ENCODE measurements at places on chromosomes 3 and 15.

GRCh38 chr3:17151598-17152373 lies 267.0 kb downstream of the PLCL2 start:
- no peak for DNase-seq

DNA sequence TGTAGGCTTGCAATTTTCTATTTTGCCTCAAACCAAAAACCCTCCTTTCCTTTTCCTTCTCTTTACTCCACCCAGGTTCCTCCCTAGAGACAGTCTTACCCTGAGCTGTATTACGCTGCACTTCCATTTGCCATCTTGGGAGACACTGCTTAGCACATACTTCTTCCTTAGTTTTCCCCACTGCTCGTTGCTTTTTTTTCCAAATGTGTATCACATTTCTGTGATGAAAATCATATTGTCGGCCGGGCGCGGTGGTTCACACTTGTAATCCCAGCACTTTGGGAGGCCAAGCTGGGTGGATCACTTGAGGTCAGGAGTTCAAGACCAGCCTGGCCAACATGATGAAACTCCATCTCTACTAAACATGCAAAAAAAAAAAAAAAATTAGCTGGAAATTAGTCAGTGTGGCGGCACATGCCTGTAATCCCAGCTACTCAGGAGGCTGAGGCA lies 29.5 kb downstream of the POPDC2 start:
- DNase-seq, result no peak

DNA sequence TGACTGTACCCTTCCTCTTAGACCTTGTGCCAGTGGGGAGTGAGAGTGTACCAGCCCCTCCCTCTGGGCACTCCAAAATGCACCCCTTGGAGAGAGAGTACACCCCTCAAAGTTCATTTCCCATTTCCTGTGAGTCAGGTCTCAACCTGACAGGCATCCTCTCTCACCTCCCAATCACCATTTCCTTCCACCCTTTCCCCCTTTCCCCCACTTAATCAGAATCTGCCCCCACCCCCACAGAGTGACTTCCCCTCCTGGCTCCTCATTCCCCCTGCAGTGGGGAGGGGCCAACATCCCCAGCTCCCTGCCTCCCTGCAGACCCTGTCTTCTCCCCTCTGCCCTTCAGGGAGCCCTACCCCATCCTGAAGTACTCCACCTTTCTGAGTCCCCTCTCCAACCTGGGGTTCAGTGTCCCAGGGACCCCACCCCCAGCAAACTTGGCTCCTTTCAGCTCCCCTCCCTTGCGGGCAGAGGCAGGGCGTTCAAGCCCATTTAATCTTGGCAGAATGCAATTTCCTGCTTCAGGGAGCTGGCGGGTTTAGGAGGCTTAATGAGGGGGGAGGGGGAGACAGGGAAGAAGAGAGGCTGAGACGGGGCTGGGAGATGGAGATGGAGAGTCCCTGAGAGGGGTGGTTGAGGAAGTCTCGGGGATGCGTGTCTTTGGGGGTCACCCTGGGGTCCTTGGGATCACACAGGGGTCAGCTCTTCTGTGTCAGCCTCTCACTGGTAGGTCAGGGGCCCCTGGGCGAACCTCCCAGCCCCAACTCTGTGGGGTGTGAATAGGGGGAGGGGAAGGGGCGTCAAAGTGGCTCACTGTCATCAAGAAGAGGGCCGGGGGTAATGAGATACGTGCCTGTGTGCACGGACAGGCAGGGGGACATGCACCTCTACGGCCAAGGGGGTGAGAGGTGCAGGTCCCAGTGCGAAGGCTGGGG lies 16.6 kb upstream of the SEMA3F start:
- DNase-seq, result peak; percentile 77

DNA sequence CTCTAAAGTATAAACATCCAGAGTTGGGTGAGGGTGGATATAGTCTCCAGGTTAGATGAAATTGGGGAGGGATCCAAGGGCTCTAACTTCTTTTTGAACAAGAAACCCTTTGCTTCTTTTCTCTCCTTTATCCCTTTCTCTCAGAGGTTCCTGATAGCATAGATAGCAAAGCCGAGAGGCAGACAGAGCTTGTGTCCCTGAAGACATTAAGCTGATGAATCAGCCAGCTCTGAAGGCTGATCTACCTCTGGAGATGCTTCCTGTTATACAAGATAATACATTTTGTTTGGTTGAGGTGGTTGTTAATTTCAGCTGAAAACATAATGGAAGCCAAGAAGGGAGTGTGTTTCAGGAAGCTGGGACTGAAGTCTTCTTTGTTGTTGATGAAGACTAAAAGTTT lies 193.2 kb downstream of the PDCD6IP start:
- DNase-seq, result no peak

DNA sequence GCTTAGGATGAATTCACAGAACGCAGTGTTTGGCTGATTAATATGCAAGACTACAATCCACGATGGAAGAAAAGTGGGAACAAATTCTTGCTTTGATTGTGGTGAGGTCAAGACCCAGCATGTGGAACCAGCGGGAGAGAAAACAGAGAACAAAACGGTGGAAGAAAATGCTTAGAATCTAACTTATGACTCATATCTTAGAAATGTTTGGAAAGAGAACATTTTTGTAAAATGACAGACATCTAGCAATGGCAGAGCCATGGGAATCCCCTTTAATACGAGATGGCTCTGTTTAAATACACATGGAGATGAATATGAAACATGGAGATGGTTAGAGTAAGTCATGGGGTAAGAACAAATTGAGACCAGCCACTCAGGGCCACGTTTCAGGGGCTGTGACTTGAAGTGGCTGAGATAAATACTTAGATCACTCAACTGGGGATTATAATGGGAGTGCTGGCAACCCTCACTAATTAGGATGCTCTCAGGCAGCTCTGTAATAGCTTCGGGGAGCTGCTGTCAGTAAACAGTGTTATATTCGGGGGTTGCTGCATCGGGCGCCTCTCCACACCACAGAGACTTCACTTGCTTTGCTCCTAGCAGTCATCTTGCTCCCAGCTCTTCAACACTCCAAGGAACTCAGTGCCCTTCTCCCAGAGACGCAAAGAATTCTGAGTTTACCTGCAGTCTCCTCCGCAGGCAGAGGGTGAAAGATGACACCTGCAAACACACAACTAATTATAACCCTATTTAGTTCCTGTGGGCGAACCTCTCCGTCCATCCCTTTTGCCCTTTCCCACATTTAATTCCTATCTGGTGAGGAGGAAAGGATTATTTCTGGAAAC lies 68.0 kb upstream of the ONECUT1 start:
- DNase-seq, result peak; percentile 39

DNA sequence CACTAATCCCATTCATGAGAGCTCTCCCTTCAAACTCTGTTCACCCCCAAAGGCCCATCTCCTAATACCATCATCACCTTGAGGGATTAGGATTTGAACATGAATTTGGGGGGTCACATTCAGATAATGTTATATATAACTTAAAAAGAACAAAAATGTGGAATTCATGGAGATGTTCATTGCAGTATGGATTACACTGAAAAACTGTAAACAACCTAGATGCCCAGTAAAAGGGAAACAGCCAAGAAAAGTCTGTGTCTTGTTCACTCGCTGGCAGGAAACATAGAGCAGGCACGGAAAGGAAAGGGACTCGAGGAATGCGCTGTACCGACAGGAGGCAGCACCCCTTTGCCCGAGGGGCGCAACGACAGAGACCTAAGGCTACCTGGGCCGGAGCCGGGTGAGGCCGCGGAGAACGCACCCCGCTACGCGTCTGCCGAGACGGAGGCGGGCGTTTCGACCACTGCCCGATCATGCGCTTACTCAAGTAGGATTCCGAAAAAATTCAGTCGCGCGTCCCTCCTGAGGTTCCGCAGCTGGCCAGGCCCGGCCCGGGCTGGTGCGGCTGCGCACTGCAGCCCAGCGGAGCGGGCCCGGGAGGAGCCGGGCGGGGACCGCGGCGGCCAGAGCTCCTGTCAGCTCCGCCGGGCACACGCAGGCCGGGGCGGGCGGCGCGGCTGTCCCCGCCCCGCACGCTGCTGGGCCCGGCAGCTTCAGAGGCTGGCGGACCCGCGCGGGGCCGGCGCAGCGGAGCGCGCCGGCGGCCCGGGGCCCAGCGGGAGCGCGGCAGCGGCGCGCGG lies 862 bp upstream of the MAN2A2 start:
- DNase-seq, result peak; percentile 93

DNA sequence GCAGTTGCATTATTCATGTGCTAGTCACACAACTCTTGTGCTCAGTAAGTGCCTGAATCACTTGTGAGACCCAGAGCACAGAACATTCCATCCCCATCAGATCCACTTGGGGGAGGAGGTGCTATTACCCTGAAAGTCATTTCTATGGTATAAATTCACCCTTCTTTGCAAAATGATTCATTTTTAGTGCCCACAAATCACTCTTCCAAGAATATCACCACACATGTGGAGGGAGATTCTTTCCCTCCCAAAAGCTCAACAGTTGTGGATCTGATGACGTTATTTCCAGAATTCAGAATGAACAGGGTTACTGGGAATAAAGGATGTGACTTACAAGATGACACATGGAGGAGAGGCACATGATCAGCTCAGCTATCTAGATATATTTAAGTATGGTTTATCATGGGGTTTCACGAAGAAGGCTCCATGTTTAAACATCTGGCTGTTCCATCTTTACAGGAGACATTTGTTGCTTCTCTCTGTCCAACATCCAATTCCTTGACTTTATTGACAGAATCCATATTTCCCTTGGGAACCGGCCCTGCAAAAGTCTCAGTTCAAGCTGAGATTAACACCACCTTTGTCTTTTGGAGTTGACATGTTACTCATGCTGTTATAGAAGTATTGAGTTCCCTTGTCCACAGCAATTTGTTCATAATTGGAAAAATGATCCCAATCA lies 214.2 kb upstream of the PROK2 start:
- DNase-seq, result no peak

DNA sequence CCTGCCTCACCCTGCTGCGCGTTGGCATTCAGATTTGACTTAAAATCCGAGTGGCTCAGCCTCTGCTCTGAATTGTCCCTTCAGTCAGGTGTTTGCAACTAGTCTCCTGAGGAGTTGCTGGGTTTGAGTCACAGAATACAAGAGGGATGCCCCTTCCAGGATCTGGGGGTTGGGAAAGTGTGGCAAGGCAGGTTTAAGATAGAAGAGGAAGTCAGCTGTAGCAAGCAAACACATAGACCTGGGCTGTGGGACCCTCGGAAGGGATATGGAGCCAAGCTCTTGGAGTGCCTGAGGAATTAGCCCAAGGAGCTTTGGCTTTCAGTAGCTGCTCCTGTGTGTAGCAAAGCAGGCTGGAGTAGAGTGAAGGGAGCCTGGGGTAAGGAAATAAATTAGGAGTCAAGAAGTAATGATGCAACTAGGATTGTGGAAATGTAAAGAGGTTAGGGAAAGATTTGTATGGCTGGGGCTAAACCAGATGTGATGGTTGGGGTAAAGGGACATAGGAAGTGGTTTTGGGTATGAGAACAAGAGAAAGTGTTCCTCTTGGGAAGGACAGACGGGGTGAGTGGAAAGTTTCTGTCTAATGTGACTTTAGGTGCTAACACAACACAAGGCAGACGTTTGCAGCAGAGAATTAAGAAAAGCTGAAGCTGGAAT lies 41.2 kb downstream of the RAB7A start:
- no peak for DNase-seq

DNA sequence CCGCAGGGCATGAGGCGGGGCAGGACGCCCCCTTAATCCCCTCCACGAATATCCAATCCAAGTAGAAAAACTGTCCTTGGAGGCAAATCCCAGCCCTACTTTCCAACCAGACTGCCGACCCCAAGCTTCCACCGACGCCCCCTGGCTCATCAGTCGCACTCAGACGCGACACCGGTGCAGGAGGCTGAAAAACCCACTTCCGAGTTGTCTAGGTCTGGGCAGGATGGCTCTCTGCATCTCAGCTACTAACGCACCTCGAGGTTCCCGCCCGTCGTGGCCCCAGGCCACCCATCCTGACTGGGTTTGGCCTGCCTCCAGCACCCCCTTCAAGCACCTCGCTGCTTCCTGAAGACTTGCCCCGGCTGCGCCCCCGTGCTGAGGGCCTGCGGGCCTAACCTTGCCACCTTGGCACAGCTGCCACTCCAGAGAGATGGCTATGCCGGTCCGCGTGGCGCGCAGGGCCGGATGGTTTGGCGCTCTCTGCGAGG lies 15.5 kb downstream of the RGMA start:
- no peak for DNase-seq

DNA sequence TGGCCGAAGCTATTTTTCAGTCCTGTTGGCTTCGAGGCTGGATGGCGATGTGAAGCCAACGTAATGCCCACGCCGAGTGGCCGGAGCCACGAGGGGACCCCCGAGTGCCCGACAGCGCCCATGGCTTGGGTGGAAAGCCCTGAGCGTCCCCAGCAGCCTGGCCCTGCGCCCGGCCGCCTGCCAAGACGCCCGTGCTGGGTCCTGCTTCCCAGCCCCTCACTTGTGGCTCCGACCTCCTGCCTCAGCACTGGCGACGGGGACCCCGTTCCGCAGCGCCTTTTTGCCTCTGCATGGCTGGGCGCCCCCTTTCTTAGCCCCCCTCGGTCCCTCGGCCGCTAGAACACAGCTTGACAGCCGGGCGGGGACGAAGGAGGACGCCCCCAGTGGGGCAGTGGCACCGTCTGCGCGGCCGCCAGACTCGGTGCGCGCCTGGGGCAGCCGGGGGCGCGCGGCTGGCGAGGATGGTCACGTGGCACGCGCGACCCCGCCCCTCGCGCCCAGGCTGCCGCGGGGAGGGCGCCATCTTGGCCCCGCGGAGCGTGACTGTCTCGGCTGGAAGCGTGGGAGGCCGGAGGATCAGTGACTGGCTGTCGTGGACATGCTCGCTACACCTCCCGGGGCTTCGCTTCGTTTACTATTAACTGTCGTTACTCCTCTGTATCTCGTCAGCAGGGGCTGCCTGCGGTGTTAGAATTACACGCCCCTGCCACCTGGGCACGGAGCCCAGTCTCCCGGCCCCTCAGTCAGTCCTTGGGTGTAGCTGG lies 626 bp upstream of the GPR176 start:
- DNase-seq, result peak; percentile 94

DNA sequence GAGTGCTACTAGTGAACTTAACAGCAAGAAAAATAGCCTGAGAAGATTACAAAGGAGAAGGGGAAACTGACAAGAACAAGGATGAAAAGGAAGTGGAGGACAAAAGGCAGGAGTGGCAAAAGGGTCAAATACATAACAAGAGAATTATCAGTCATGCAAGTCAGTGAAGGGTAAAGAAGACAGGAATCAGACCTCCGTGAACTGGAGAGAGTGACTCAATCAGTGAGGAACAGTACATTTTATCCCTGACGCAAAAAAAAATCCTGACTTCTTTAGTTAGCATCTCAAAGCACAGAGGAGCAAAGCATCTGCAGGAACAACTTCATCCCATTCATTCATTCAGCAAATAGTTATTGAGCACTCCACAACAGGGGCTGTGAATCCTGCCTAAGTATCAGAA lies 97.8 kb downstream of the SST start:
- DNase-seq, result no peak

- DNase-seq, result no peak
These were observed 51.9 kb downstream of the SLC41A3 start for GRCh38 chr3:126031981-126032471.

DNA sequence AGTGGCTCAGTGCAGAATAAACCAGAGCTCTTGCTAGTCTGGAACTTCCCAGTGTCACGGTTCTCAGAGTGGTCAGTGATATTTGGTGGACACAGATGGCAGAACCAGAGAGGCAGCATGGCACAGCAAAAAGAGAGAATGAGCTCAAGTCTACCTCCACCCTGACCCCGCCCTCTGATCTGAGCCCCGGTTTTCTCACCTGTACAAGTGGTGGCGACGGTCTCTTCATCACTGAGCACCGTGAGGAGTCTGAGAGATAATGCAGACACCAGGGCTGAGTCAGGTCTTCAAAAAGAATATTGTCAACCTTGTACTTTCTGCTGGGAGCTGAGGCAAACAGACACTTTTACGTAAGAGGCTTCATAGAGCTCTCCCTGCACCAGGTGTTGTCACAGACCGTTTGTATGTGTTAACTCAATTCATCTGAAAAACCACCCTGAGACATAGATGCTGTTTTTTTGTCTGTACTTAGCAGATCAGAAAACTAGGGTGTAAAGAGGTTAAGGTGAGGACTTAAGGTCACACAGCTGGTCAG lies 13.2 kb downstream of the FGD5 start:
- DNase-seq, result no peak
